ENCODE measurements at places on chromosomes 1 and 21. TPM values are rescaled to one million over a fixed set of nuclear protein-coding genes. Genes with fewer than 3 reads are reported as not detected.

The TESK2 gene
- 4.8 TPM for total RNA-seq

The TSPEAR gene
- not detected for total RNA-seq

The NEXN gene
- 1.7 TPM for total RNA-seq

The RAP1A gene
- 152 TPM for total RNA-seq

The DIO1 gene
- not detected for total RNA-seq

The LCE3E gene
- total RNA-seq = not detected

The FCER1G gene
- 1.6 TPM for total RNA-seq

The SNRPE gene
- 370 TPM for total RNA-seq

The CLDN8 gene
- not detected for total RNA-seq

The SPOCD1 gene
- total RNA-seq = 0.21 TPM

The ACP6 gene
- total RNA-seq = 14.4 TPM

DNA sequence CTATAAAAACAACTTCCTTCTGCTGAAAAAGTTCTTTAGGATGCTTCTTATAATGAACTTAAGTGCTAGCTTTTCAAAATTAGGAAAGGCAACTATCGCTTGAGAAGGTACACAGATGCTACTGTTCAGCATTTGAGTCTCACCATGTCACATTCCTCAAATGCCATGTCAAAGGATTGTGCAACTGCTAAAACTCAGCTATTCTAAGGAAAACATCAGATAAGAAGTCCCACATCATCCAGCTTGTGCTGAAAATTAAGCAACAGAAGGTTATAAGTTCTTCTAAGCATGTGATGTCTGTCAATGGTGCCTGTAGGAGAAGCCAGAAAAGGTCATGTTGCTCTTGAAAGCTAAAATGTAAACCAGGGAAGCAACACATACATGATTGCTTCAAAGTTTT is 36.5 kb downstream of the MCOLN2 start:
- no peak for DNase-seq

DNA sequence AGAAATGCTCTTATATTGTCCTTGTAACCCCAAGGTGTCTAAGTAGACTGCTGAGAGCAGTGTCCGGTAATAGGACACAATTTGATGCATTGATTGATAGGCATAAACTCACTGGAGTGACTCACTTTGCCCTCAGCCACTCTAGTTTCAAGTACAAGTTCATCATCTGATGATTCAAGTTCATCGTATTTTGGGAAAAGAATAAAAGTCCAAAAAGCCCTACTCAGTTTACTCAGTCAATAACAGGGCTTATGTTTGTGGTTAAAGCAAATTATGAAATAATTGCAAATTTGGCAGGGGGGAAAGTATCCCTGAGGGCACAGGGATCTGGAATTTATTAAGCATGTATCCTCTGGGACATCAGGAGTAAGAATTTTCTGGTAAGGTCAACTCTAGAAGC is 7.6 kb upstream of the ATF3 start:
- no peak for DNase-seq

GRCh38 chr1:6488602-6489382 is 2.7 kb downstream of the PLEKHG5 start:
- no peak for DNase-seq

DNA sequence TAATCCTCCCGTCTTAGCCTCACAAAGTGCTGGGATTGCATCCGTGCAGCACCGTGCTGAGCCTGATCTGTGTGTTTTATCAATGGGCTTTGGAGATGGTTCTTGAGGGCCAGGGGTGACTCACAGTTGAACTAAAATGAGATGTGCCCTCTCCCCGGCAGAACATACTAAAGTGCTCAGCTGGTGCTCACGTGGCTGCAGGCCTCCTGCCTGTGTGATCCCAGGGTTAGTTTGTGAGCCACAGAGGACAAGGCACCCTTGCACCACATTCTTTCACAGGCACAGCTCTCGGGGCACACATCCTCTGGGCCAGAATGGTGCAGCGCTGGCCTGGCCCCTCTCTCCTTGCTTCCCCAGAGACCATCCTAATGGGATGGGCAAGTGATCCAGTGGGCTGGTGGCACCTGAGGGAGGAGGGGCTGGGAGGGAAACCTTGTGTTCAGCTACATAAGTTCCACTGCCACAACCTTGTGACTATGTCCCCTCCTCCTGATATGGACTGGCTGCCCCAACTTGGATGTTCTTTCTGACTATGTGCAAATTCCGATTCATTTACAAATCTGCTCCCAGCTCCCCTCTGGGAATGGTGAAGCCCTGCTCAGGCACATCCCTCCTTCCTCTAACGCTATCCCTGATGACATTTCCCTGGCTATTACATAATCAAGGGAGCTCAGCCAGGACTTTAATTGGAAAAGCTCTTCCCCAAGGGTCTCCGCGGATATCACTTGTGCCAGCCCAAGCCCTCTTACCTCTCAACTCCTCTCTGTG is 197.0 kb upstream of the EDN2 start:
- no peak for DNase-seq

DNA sequence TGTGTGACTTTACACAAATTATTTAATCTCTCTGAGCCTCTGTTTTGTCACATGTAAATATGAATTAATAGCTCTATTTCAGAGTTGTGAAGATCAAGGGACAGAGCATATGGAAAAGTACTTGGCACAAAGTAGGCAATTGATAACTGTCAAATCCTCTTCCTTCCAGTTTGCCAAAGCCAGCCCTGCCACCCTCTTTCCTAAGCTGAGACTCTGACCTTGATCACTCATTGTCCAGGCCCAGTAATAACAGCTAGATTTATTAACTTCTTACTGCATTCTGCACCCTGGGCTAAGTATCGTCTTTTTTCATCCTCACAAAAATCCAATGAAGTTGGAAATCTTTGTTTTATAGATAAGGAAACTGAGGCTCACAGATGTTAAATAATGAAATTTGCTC is 70.8 kb upstream of the ATP1A1 start:
- DNase-seq = no peak

DNA sequence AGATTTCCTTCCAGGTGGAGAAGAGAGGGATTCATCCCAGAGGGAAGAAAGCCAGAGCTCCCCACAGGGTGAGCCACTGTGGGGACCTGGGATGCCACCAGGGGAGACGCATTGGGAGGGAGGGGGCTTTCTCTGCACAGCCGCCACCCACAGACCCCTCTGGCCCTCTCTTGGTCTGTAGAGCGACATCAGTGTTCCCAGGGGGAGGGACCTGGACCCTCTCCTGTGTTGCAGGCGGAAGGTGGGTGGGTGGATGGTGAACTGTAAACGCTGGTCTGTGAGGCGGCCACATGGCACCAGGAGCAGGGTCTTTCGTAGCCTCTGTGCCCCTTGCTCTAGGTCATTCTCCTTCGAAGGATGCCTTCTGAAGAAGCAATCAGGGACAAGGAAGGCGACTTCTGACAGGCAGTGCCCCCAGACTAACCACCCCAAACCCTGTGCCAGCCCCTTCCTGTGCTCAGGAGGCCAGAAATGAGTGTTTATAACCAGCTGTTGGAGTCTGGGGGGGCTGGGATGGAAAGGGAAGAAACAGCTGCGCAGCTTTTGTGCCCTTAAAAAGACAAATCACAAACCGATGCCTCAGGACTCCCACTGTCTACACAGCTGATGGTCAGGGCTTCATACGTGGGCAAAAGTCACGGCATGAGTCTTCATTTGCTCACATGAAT is 121.4 kb upstream of the ZBTB40 start:
- no peak for DNase-seq

- no peak for DNase-seq
Measured at GRCh38 chr1:169906938-169907337, 13.2 kb upstream of the SCYL3 start.

- peak; percentile 76 for DNase-seq
Measured at GRCh38 chr1:84433258-84434080, 35.2 kb downstream of the DNASE2B start.

DNA sequence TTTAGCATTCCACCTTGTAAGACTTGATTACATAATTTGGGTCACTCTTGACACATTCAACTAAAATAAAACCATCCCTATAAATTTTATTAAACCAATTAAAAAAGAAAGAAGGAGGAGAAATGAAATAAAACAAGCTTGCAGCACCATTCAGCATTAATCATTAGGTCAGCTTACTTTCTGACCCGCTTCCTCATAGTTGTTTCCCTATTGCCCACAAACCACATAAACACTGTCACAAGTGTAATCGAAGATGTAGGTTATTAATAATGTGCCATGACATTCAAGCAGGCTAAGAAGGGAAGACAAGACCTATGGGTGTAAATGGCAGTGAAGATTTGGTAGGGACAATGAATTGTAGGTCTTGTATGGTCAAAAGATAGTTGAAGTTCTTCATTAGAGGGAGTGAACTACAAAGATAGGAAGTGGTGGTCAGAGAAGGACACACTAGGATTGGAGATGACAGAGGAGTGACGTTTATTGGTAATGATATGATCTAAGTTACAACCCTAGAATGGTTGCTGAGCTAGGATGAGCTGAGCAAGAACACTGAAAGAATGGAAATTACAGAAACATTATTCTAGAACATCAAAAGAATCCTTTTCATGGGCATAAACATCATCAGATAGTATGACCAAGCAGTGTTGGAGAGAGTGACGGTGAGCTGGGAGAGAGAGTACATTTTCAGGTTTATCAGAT is 231.5 kb downstream of the KCNT2 start:
- DNase-seq = no peak

DNA sequence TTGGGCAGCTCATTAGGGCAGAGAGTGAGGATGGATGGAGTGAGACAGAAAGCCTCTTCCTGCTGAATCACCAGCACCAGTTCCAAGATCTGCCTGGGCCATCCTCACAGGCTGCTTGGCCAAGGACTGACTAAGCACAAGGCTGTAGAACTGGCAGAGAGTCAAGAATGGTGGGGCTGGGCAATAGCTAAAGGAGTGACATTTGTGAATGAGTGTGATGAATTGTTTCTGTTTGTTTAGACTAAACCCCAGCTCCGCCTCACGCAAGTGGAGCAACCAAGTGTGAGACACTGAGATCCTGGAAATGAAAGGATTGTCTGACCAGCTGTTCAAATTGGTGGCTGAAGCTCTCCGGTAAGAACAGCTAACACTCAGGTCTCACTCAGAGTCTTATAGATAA is 38.6 kb downstream of the BRINP2 start:
- DNase-seq = no peak

DNA sequence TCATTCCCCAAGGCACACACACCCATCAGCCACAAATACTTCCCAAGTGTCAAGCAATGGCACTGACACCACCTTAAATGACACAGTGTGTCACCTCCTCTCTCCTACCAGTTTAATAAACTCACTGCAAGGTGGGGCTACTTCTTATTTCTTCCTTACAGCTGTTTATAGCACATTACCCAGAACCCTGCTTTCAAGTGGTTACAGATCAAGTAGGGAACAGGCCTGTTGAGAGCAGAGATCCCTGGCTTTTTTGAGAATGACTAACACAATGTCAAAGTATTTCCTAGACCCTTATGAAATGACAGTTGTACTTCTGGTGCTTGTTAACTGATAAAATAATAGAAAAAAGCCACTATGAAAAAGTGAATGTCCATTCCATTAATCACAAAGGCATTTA is 19.8 kb downstream of the ZBTB17 start:
- DNase-seq = no peak

GRCh38 chr1:25773441-25774125 is 26.4 kb upstream of the SELENON start:
- no peak for DNase-seq

- DNase-seq = no peak
Measured at GRCh38 chr1:59761443-59761842, 53.3 kb upstream of the HOOK1 start.

DNA sequence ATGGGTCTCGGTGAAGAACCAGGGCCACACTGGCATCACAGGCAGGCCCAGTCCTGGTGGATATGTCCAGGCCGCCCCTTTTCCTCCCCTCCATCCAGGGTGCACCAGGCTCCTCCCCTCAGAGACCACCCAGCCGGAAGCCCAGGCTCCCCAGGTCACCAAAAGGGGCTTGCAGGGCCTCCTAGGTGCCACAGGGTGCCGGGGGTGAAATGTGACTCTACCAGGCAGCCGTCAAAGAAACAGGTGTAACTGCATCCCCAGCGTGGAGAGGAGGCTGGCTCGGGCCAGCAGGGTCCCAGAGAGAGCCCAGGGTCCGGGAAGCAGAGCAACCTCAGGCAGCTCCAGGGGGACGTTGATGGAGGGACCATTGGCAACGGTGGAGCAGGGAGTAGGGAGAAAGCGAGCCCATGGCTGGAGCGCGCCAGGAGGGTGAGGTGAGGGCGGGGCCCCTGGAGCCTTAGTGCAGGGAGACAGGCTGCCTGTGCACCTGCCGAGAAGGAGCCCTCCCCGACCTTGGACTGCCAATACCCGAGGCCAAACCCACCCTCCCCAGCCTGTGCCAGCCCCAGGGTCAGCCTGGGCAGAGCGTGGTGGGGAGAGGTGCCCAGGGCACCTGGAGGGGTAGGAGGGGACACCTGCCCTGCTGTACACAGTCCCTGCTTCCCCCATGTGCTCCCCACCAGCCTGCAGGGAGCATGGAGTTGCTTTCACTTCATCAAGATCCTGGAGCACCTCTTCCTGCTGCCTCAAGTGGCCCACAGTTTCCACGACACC is 48.3 kb upstream of the POFUT2 start:
- no peak for DNase-seq

- DNase-seq = no peak
Measured at GRCh38 chr1:184002071-184002470, 35.5 kb downstream of the COLGALT2 start.

DNA sequence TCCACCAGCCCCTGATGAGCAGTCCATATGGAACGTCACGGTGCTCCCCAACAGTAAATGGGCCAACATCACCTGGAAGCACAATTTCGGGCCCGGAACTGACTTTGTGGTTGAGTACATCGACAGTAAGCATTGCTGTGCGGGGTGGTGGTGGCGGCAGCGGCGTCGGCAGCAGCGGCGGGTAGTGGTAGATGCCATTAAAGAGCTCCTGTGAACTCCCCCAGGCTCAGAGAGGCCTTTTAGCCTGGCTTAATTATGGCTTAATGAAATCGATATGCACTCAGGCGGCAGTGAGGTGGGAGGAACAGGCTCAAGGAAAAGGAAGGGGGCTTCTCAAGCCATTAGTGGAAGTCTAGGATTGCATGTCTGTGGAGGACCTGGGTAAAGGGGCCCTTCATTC is 41.9 kb upstream of the CNTN2 start:
- DNase-seq = no peak

DNA sequence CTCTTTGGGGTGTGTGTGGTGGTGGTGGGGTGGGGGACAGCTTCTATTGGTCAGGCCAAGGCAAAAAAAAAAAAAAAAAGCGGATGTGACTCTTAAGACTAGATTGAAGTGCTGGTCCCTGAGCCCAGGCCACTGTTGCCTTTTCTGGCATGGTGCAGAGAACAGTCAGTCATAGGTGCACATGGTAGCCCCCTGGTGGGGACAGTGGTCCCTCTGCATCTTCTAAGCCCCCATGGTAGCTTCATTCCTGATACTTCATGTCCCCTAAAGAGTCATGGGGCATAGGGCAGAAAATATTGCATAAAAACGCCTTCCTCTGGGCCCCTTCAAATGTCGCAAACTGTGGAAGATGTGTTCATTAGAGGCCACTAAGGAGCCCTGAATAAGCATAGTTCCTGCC is 371.8 kb downstream of the NPHP4 start:
- DNase-seq = no peak

Data from activated naive CD4-positive, alpha-beta T cell treated with anti-CD3 and anti-CD28 coated beads for 36 hours (primary cell).